T1000 (cell line): ENCODE measurements at places on chromosomes 7 and 10.

- no peak for DNase-seq
Observed at GRCh38 chr7:32301427-32301826, 188.8 kb downstream of the LSM5 start.

GRCh38 chr7:40475681-40475982 lies 340.8 kb downstream of the SUGCT start:
- DNase-seq = no peak

DNA sequence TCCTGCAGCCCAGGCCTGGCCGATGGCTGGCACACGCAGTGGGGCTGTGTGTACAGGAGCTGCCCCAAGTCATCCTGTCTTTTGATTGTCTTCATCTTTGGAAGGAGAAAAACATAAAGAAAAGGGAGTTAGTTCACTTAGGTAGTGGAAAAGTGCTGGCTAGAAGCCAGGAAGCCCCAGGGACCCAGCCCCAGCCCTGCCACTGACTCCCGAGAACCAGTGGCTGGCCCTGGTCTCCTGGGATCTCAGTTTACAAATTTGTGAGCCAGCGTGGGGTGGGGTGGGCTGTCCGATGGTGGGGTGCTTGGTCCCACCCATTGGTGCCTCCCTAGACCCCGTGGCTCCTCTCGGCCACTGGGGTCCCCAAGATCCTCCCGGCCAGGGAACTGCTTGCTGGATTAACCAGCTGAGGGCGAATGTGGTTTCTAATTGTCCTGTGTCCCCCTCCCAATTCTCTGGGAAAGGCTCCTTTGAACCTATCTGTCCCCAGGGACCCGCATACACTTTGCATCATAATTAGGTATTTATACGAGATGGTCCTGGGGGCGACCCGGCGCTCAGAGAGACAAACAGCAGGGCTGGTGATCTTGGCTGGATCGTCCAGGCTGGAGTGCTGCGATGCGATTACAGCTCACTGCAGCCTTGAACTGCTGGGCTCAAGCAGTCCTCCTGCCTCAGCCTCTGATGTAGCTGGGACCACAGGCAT lies 16.3 kb upstream of the CHST12 start:
- no peak for DNase-seq

DNA sequence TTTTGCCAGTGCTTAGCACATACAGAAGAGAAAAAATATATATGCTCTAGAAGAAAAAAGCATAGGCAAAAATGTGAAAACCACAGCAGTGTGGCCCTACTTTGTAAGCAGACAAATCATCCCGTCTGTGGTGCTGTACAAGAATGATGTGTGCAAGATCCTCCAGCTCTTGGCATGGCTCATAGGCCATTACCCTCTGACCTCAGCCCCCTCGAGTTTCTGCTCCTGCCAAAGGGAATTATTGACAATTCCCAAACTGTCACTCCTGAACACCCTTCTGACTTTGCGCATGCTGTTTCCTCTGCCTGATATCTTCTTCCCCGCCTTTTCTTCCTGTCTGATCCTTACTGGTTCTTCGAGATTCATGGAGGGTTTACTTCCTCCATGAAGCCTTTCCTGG lies 27.1 kb downstream of the PLA2G12B start:
- no peak for DNase-seq

DNA sequence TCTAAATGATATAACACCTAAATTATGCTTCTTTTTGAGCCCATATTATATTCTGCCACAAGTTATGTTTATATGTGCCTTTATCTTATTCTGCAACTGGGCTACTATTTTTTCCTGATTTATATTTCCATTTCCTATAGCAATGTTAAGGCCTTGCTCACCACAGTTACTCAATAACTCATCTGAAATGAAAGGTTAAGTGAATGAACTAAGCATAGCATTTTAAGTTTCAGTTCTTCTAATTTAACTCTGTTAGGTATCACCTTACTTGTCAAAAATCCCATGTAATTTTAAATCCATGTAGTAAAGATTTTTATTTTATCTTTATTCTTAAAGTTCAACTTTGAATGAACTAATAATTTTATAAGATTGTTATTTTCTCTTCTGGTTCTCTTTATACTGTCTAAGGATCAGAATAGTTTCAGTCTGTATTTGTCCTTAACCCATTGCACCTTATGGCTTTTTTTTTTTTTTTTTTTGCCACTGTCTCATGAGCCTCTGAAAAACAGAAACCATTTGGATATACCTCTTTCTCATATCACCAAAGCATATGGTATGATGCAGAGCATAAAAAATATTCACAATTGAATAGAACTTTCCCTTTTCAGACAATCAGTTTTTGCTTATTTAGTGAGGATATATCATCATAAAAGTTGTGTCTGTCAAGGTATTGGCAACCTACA lies 301.8 kb upstream of the ZWINT start:
- no peak for DNase-seq

DNA sequence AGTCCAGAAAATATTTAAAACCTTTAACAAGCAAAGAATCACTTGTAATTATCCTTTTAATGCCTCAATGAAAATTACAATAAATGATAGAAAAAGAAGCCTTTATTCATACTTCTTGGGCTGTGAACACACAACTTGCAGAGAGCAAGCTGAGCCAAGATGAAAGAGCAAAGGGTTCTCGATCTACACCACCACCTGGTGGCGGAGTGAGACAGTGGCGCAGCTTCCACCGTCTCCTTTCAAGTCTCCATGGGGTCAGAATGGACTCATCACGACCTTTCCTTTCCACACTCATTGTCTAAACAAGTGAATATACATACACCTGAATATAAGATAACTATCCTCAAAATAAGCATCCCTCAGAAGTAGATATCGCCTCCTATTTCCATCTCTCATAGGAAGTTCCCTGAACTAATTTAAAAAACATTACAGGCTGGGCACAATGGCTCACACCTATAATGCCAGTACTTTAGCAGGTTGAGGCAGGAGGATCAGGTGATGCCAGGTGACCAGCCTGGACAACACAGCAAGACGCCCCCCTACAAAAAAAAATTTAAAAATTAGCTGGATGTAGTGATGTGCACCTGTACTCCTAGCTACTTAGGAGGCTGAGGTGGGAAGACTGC lies 40.7 kb downstream of the ATE1 start:
- DNase-seq = no peak

DNA sequence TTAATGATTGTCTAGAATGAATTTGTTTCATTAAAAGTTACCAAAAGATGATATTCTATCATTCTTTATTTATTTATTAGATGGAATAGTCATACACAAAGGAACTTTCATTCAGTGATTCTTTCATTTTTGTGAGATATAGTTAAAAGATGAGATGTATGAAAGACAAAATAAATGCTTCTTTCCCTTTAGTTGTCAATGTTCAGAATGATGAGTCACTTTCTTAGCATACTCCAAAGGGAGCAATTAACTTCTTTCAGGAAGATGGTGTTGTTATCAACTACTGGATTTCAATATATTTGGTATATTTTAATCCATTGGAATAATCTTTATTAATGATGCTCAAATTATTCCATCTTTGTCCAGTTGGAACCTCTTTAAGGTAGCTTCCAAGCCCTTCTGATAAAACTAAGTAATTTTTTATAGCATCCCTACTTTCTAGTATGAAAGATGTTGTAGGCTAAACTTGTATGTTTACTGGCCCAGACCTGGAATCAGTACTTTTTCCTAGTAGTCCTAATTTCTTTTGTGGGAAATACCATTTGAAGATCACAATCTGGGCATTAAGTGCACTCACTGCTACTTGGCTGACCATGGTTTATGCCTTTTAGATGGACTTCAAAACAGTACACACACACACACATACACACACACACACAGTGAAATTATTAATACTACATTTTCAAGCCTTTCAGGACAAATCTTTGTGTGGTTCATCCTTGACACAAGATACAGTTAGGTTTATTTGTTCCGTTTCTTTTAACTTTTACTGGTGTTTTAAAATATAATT lies 2.5 kb downstream of the GIMAP7 start:
- DNase-seq = no peak

- DNase-seq = no peak
Observed at GRCh38 chr7:28669330-28669729, 257.0 kb downstream of the CREB5 start.

DNA sequence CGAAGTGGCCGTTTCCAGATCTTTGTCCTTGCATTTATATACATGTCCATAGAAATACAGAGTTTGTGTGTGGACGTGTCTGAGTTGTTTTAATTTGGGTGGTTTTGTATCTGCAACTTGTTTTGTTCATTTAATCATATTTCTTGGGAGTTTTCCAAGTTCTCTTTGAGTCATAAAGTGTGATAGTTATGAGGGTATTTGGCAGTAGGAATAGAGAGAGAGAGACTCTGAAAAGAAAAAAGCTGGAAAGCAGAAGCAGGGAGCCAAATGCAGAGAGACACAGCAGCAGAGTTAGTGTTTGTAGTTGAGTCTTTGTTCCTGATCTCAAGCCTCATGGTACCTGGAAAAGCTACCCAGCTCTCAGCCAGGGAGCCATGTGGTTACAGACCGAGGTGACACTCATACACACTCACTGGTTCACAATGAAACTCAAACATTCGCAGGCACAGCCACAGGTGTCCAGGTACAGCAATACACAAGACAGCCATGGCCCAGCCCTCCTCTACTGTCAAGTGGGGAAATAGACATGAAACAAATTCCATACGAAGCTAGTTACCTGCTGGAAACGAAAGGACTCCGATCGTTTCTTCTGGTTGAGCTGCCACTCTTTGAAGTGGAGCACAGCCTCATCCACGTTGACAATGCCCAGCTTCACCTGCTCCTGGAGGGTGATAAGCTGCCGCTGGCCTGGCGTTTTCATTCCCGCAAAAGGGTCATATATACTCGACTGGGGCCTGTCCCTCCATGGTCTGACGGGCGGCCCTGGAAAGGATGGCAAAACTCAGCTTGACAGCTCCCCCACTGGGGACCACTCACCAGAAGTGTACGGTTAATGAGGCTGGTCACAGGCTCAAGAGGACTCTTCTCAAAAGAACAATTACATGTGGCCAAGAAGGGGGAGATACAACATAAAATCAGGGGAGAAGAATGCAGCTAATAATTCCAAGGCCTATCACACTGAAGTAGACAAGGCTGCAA lies 33.3 kb upstream of the TM9SF3 start:
- DNase-seq = no peak

GRCh38 chr7:143322760-143323633 lies 7.1 kb downstream of the CLCN1 start:
- DNase-seq = no peak

GRCh38 chr10:77835669-77836086 lies 90.9 kb downstream of the DLG5 start:
- no peak for DNase-seq

GRCh38 chr10:131973160-131973951 lies 8.4 kb downstream of the BNIP3 start:
- no peak for DNase-seq

- no peak for DNase-seq
Observed at GRCh38 chr7:155807789-155808548, 4.3 kb downstream of the SHH start.

GRCh38 chr7:44489955-44490350 lies 505 bp downstream of the NUDCD3 start:
- no peak for DNase-seq

- no peak for DNase-seq
Observed at GRCh38 chr10:102593074-102593803, 51.0 kb upstream of the TRIM8 start.

- no peak for DNase-seq
Observed at GRCh38 chr10:129715805-129716204, 248.3 kb downstream of the EBF3 start.

DNA sequence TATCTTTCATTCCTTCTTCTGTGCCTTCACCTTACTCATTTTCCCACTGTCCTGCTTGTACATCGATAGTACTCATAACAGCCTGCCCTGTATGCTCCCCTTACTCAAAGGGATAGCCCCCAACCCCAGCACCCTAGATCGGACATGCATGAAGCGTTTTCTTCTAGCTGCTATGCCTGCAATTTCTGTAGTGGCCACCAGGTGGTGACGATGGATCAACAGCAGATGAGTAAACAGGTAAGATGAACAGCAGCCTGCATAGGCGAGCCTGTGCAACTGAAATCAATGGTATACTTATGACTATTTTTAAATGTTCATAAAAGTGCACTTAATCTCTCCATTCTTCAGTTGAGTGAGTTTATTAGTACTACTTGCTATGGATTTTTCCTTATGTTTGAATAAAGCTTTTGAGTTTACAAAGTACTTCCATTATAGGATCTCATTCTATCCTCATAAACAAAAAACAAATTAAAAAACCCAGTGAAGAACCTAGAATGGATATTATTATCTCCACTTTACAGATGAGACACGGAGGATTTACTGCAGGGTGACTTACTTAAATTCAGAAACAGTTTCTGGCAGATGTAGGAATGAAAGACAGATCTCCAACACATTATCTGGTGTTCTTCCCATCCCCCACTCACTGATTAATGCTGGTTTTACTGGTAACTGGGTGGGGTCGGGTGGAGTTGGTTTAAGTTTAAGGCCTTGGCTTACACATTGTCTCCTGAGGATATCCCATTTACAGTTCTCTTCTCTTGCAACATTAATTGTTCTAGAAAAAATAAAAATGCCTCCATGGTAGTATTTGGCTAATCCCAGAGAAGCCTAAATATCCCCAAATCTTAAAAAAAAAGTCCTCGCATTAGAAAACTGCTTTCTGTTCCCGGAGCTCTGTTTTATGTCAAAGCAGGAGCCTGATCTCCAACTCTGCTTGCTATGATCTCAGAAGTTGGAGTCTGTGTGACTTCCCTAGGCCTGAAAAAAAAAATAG lies 222.1 kb downstream of the GLI3 start:
- no peak for DNase-seq

- DNase-seq = no peak
Observed at GRCh38 chr7:1087465-1087814, 473 bp upstream of the GPER1 start.

DNA sequence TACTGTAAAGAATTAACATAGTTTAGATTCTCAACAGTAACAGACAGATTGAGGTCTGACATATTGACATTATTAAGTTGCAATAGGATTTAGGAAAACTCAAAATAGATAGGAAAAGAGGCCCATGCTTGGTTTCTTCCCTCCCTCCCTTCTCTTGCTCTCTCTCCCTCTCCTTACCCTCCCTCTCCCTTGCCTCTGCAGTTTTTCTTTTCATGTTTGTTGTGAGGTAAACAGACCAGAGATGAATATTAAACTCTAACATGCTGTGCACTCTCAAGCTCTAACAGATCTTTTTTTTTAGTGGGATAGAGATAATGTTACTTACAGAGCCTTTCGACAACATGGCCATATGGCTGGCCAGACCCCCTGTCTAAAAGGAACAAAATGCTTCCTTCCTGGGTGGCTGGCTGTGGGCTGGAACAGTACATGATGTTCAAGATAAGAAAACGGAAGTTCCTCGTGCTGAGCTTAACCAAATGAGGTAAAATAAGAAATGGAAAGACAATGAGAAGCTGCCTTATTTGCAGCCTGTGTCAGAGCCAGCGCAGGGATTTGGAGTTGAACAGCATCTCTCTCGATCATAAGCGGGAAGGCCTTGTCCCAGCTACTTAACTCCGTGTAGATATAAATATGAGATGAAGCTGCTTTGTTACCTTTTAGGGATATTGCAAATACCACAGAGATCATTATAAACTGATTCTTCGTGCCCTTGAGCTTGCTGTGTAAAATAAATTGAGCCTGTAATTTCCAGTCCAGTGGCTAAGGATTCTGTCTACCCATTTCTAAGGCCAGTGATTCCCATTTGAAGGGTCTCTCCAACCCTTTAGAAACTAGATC lies 391.9 kb upstream of the NPVF start:
- DNase-seq = no peak
